ENCODE measurements at places on chromosomes 3 and 15.

GRCh38 chr3:53354945-53355498 is 7.7 kb upstream of the DCP1A start:
- no peak for DNase-seq

GRCh38 chr15:90062973-90063769 is 39.1 kb downstream of the IDH2 start:
- no peak for DNase-seq

DNA sequence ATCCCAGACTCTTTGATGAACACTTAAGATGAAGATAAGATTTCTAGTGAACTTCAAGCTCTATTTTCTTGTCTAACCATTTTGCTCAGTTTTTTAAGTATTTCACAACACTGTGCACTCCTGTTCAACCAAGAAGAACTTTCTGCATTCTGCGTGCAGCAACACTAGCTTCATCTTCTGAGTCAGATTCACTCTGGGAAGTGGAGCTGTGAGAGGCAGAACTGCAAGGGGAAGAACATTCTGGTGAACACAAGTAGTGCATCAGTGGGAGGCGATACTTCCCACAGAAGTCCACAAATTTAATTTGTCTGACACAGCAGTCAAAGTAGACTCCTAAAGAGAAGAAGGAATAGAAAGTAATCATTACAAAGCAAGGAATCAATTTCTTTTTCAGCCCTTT is 18.1 kb downstream of the LRRC58 start:
- no peak for DNase-seq

DNA sequence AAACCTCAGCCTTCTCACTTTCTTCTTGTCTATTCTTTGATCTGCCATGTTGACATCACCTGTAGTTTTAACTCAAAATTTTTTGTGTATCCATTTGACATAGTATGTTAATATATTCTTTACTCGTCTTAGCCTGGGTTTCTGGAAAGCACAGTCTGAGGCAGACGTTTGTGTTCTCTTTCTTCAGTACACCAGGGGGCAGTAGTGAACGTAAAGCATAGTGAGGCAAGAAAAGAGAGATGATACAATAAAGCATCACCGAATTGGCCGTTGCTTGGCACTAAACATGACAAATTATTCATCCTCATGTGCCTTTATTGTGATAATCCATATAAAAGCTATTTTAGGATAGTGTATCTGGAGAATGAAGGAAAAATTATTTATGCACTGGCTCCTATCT is 141.0 kb upstream of the MYRIP start:
- no peak for DNase-seq

DNA sequence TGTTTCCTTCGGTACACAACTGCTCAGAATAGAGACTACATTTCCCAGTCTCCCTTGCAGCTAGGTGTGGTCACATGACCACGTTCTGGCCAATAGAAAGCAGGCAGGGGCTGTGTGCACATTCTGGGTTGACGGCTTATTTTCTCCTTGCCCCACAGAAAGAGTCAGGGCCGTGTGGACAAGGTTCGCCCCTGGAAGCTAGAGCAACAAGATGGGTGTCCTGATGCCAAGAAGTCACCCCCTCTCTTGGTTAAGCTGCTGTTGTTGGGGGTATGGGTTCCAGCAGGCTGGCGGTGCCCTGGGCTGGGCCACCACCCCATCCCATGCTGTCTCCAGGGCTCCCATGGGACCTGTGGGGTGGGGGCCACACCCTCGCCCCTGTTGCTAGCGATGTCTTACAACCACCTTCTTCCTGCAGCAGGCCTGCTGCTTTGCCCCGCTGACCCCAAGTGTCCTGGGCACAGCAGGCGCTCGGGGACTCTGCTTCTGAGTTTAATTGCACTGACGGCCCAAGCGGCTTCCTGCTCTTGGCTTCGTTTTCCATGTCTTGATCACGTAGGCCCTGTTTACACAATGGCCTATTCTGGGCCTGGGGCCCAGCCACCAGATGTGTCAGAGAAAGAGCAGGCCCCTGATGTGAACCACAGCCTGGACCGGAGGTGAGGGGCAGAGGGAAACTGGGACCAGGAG is 24.9 kb downstream of the ABTB1 start:
- no peak for DNase-seq
